Stimulated activated CD4-positive, alpha-beta T cell treated with anti-CD3 and anti-CD28 coated beads, Interleukin-1b, Interleukin-23, amount 100 ng/mL, for 4 hours (primary cell): ENCODE measurements at places on chromosomes 3 and 15.

DNA sequence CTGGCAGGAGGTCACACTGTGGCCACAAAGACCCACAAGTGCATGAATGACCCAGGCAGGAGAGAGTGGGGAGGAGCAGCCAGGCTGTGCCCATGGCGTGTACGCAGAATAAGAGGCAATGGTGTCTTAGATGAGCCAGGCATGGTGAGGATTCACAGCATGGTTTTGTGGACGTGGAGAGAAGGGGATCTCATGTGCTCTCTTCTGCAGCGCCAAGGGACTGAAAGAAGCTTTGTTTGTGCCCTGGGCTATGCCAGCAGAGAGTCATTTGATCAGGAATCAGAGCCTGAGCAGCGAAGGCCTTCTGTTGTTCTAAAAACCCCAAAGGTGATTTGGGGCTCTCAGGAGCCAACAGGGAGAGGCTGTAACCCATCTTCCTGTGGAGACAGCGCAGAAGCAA, 18.7 kb upstream of the RPP14 start:
- no peak for DNase-seq

DNA sequence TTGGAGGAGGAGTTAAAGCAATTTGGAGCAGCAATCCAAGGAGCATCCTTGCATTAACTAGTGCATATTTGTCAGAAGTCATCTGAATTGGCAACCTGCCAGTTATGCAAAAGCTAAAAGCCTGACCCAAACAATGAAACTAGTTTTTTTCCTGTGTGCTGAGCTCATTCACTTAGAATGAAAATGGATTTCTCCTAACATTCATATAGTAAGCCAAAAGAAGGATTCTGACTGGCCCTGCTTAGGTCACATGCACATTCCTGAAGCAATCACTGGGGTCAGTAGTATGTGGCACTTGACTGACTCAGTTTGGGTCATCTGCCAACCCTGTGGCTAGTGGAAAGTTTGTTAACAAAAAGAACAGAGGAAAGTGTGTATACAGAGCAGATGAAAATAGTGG, 30.5 kb downstream of the OXSM start:
- DNase-seq, result no peak

DNA sequence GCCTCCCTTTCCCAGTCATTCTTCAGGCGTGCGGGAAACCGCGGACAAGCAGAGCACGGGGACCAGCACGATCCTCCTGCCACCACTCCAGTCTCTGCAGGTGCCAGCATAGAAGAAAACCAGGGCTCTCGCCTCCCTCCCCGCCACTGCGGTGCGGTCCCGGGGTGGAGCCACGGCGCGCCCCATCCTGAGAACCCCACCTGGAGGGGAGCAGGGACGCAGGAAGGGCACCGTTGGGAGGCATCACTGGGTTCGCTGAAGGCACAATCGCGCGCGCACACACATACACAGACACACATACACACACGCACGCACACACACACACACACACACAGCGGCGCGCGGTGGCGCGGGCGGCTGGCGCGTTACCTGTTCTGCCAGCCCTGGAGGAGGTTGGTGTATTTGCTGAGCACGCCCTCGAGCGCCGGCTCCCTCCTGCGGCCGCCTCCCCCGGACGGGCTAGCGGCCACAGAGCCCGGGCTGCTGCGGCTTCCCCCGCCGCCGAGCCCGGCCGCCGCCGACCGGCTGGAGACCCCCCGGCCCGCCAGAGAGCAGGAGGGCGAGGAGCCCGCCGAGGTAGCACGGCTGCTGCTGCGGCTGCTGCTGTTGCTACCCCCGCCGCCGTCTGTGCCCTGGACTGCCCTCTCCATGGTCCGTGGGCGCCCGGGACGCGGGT, 394 bp downstream of the OSBPL10 start:
- DNase-seq, result peak; percentile 25

DNA sequence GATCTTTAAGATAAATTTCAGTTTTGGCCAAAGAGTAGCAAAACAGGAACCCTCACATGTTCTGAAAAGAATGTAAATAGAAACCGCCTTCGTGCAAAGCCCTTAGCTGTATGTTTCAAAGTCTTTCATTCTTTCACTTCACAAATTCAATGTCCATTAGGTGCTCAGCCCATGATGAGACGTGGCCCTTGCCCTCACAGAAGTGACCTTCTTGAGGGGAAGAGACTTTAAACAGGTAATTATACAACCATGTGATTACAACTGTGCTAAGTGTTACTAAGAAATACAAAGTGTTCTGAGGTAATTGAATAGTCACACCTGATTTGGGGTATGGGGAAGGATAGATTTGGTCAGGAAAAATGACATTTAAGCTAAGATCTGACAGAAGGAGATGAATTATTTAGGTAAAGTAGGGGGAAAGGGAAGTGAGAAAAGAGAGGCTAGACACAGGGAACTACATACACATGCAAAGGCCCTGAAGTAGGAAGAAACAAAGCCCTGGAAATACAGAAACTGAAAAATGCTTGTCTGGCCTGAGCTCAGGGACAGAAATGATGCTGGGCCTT, 19.6 kb downstream of the HSPBAP1 start:
- DNase-seq, result no peak

- no peak for DNase-seq
Measured at GRCh38 chr3:52047295-52047960, 8.9 kb downstream of the DUSP7 start.

GRCh38 chr3:32302601-32303398, 64.3 kb downstream of the CMTM8 start:
- no peak for DNase-seq
